Sigmoid colon (tissue), 7 donors: ENCODE measurements at places on chromosomes 7 and 10.

DNA sequence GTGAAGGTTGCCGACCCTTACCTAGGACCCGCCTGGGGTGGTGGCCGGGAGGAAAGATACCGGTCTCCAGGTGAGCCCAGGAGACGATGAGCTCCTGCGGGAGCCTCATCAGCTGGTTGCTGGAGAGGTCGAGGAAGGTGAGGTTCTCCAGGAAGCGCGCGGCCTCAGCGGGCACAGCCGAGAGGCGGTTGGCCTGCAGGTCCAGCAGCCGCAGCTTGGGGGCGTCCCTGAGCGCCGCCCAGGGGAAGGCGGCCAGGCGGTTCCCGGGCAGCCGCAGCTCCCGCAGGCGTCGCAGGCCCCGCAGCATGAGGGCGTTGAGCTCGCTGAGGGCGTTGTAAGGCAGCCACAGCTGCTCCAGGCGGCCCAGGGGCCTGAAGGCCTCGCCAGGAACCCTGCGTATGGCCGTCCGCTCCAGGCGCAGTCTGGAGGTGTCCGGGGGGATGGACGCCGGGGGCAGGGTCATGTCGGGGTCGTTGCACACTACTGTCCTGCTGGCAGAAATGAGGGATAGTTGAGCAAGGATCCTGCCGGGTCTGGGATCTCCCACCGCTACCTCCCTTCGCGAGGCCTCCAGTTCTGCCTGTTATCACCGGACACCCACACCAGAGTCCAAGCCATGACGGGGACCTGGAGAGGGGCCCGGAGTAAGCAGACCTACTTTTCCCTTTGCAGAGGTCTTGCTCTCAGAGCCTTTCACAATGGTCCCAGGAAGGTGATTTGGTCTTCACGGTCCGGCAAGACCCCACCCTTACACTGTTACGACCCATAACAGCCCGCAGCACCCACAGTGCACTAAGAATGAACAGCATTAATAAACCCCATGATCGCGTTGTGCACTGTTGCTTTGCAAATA, 3.9 kb downstream of the LRIT1 start:
- no peak for DNase-seq

DNA sequence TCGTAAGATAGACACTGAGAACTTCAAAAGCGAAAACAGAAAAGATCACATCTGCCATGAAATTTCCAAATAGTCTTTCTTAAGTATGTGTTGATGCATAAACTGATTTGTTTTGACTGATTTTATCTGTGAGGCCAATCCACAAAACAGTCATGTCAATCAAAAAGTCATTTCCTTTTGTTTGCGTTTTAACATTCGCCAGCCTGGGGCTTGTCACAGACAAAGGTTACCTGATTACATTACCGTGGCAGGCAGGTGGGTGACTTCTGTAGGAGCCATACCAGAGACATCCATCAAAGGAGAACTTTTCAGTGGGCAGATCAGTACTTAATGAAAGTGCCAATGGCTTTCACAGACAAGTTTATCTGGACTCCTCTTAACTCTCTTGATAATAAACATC, 45.5 kb upstream of the BET1 start:
- DNase-seq, result no peak

DNA sequence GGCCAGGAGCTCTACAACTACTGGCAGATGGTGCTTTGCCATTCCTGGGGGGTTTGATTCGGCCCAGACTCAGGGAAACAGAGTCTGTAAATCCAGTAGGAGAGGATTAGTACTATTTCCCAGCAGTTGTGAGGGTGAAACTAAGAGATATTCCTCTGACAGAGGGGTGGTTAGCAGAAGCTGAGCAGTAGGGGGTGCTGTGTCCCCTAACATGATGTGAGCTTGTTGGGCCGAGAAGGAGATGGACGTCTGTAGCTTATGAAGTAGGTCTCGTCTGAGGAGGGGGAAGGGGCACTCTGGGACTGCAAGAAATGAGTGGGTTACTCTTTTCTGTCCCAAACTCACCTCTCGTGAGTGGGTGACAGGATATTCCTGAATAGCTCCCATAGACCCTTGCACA, 179.2 kb upstream of the MBL2 start:
- DNase-seq, result no peak

DNA sequence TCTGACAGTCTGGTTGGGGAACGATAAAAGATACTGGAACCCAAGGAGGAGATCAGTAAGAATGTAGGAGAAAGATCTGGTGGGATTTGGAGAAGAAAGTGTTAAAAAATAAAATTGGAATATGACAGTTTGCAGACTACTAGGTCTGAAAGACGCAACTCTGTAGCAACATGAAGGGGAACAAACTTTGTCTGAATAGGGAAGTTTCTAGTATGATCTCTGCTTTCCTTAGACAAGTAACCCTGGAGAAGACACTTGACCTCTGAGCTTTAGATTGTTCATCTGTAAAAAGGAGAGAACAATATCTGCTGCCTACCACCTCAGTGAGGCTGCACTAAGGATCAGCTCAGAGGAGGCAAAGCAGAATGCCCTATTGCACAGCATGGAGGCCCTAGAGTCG, 3.0 kb upstream of the PRSS1 start:
- no peak for DNase-seq

- peak; percentile 82 for DNase-seq
Measured at GRCh38 chr7:27210441-27211083, 10.7 kb upstream of the HOXA13 start.

- no peak for DNase-seq
Measured at GRCh38 chr10:34106356-34106885, 708.7 kb downstream of the PARD3 start.

DNA sequence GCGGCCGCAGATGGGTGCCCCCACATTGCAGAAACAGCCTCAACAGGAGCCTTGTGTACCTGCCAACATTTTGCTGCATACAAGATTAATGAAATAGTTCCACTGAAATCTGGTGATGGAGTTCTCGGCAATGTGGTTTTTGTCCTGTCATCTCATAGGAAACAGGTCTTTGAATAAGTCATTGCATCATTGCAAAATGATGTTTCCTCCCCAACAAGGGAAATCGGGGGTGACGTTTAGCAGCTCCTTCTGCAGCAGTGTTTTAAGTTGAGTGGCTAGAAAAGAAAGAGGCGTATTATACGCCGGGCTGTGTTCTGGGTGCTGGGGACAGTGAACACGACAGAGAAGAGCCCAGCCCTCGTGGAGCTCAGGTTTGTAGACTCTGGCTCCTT, 177.0 kb downstream of the PRKAG2 start:
- no peak for DNase-seq

- peak; percentile 81 for DNase-seq
Measured at GRCh38 chr10:92240289-92241157, 50.4 kb downstream of the CPEB3 start.

DNA sequence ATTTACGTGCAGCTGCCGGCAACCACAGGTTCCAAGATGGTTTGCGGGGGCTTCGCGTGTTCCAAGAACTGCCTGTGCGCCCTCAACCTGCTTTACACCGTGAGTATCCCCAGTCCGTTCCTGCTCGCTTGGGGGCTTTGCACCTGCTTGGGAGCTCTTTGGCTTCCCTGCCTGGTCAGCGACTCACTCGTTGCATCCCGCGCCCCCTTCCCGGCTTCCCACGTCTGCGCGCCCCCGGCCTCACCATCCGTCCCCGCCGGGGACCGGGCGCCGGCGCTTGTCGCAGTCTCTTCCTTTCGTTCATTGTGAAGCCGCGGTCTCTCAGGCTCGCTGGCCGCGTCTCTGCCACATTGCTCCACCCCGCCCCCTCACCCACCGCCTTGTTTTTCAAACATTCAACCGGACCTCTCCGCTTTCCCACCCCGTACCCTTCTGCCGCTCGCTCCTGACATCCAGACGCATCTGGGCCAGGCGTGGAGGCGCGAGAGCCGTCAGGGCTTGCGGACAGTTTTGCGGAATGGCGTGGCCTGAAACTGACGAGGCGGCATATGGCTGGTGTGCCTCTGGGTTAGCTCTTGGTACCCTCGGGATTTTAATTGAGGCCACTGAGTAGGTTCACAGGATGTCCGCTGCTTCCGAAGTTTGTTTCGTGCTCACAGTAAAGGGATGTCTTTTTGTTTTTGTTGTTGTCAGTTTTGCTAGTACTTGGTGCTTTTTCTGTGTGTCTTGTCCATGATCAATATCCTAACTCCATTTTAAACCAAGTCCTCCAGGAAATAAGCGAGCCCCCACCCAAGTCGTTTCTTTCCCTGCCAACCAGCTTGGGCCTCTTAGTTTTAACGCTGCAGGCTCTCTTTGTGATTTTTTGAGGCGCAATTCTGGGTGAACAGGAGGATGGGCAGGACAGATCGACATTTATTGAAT, 639 bp downstream of the TSPAN13 start:
- DNase-seq, result no peak

DNA sequence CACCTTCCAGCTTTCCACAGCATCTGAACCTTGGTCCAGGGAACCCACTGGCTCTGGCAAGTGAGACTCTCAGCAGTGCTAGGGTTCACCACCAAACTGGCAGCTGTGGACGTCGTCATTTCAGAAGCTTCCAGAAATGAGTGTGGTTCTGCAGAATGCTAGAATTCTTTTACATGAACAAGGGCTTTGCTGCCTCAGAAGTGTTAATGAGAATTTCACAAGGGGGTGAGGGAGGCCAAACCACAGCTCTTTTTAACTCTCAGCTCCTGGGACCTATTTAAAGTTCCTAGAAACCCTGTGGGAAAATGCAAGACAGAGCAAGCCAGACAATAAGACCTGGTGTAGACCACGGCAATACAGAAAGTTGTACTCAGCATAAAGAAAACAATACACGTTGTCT, 129.3 kb upstream of the BET1 start:
- no peak for DNase-seq

DNA sequence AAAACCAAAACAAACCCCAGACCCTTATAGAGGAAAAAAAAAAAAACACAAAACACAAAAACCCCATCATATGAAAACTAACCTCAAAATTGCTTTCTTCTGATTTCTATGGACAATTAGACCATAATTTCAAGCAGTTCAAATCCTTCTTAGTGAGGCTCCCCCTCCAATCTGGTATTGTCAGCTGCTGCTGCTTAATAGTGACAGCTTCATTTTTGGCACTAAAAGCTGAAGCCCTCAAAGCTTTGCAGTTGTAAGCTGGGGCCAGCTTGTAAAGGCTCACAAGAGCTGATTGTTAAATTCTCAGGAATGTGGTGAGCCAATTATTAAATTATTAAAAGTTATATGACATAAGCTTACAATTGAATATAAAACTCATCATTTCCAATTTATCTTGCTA, 21.9 kb downstream of the ATXN7L1 start:
- no peak for DNase-seq

DNA sequence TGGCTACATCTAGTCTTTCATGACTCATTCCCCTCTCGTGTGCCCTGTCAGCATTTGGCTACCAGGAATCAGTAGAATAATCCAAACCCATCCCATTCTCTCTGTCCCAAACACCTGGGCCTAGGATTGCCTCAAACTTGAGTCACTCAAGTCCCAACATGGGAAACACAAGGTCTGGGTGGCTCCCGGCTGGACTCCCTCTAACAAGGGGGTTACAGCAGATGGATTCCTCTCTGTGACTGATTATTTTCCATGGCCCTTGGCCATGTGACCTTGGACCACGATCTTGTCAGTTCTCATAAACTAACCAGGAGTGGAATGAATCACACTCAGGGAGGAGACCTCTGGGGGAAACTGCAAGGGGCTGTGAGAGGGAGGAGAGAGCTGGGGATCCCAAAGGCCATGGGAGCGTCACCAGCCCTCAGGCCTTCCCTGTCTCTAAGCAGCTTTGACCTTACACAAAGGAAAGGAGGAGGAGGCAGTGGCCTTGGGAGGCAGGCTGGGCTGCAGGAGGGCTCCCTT, 533.1 kb downstream of the KCNMA1 start:
- DNase-seq, result peak; percentile 86
